ENCODE measurements at places on chromosomes 2 and 18.

DNA sequence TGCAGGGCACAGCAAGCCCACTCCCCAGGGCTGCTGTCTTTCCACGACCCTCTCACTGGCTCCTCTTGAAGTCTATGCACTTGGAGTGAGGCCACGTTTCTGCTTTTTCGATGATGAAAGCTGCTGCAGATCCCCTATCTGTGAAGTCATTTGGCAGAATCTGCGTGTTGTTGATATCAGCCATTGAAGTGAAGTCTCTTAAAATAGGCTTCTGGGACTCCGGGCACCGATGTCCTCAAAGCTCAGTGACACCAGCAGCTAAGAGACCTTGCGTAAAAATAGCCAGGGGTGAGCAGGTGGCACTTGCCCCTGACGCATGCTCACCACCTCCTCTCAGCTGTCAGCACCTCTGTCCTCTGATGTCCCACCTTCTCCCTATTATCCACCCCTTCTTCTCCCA lies 89.4 kb upstream of the FHL2 start:
- H3K4me1 ChIP-seq: peaks cover 34% of the 10 kb centered on the region
- no peak for DNase-seq
- no peaks in the 10 kb centered on the region for H3K27me3 ChIP-seq
- no peaks in the 10 kb centered on the region for H3K36me3 ChIP-seq
- no peak overlapping the region for H3K4me3 ChIP-seq
- peak overlapping the region; percentile 85 for H3K27ac ChIP-seq

DNA sequence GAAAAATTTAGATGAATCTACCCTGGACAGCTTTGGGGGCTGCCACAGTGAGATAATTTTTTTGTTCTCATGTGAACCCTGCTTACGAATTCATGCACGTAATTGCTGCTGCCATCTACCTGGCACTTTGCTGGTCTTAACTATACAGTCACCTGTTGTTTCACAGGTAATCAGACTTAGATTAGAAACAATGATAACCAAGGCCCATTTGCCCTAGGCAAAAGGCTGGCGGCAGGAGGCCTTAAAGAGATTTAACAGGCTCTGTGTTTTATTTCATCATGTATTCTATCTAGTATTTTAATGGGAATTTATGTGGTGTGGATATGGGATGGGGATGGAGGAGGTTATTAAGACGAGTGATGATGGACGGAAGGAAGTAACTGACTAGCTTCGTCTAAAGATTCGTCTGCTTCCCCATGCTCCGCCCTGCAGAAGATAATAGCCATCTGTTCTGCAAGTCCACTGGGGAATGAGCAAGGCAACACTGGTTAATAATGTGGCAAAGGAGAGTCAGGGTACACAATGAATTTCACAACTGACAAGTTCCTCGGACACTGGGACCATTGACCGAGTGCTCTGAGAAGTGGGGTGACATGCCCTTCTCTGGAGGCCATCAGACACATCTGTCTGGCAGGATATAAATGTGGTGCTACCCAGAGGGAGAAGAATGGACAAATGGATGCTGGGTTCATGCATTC lies 291.8 kb upstream of the TNP1 start:
- H3K4me1 ChIP-seq: no peaks in the 10 kb centered on the region
- no peaks in the 10 kb centered on the region for H3K27me3 ChIP-seq
- peak; percentile 28 for DNase-seq
- H3K27ac ChIP-seq: no peak overlapping the region
- H3K4me3 ChIP-seq: no peak overlapping the region

GRCh38 chr2:65231121-65231520 lies 3.5 kb downstream of the ACTR2 start:
- no peak for DNase-seq
- H3K27ac ChIP-seq: peak overlapping the region; percentile 40

- no peak overlapping the region for H3K4me3 ChIP-seq
- no peak for DNase-seq
- no peaks in the 10 kb centered on the region for H3K36me3 ChIP-seq
Observed at GRCh38 chr18:8107426-8107825, 501.8 kb upstream of the RAB12 start.

GRCh38 chr2:110886826-110887573 lies 154.6 kb downstream of the ACOXL start:
- no peak overlapping the region for H3K27ac ChIP-seq
- H3K36me3 ChIP-seq: no peaks in the 10 kb centered on the region
- DNase-seq: no peak
- H3K4me1 ChIP-seq: no peaks in the 10 kb centered on the region

DNA sequence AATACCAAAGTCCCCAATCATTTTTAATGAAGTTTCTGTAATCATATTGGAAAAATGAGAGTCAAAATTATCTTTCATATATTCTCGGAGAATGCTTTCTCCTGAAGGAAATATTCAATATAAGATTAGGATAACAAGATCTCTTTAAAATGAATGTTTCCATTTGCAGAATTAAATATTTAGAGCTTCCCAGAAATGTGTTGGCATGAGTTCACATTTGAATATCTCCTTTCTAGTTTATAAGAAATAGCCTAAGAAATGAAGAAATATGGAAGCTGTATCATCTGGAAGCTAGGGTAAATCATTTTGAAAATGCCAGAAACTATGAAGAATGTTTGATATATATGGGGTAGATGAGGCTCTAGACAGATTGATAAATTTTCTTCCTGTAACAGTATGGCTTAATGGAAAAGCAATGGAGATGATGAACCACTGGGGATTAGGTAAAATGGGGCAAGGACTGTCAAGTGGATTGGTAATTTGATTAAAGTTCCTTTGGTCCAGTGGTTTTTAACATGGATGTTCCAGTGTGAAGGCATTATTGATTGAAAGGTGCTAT lies 184.6 kb upstream of the ZNF804A start:
- no peaks in the 10 kb centered on the region for H3K4me1 ChIP-seq
- H3K27ac ChIP-seq: no peak overlapping the region
- no peaks in the 10 kb centered on the region for H3K36me3 ChIP-seq

DNA sequence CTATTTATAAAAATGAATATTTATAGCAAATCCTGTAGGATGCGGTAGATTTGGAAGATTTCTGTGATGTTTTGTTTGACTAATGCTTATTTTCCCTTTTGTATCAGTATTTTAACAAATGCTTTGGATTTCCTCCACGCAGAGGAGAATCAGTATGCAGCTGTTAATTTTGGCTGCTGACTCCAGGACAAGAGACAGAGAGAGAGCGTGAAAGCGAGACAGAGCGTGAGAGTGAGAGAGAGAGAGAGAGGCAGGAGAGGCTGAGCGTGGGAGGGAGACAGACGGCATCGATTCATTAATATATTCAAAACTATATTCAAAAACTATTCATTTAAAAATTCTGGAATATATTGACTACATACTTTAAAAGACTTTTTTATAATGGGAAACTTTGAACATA lies 62.5 kb downstream of the RRM2 start:
- H3K27ac ChIP-seq: no peak overlapping the region
- no peaks in the 10 kb centered on the region for H3K27me3 ChIP-seq
- H3K4me3 ChIP-seq: no peak overlapping the region

- no peak for DNase-seq
- H3K27me3 ChIP-seq: no peaks in the 10 kb centered on the region
Observed at GRCh38 chr18:46060359-46060841, 11.7 kb downstream of the PSTPIP2 start.

DNA sequence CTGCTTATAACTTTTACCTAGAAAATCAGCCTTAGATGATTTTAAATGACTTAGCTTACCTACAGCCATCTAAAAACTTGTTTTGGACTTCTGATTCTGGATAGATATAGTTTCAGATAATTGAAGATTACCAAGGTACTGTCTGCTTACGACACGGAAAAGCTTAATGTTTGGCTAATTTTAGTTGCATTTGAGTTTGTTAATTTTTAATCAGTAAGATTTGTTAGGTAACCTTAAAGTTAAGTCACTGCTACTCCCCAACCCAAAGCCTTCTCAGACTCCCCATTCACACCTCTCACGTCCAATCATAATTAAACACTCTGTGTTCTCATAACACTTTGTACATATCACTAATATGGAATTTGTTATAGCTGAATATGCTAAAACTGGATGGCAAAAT lies 190.6 kb upstream of the VWC2L start:
- no peak for DNase-seq
- H3K36me3 ChIP-seq: no peaks in the 10 kb centered on the region
- H3K27ac ChIP-seq: no peak overlapping the region

GRCh38 chr2:134493797-134494196 lies 225.0 kb downstream of the TMEM163 start:
- H3K27ac ChIP-seq: no peak overlapping the region
- H3K27me3 ChIP-seq: no peaks in the 10 kb centered on the region
- DNase-seq: no peak
- H3K36me3 ChIP-seq: no peaks in the 10 kb centered on the region

DNA sequence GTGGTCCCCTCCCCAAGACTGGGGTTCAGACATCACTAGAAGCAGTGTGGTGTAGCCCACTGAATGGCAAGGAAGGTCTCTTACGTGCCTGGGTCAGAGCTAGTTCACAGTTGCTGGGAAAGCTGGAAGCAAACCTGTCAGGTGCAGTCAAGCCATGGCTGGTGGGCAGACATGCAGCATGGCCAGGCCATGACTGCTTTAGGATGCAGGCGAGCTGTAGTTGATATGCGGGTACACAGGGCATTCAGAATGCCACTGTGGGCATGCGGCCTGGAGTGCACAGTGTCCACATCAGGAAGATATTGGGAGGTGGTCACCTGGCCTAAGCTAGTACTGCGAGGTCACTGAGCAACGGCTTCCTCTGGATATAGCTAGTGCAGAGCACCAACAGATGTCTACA lies 11.8 kb upstream of the SLC9A4 start:
- no peak for DNase-seq
- H3K27ac ChIP-seq: no peak overlapping the region
- no peaks in the 10 kb centered on the region for H3K27me3 ChIP-seq
- no peaks in the 10 kb centered on the region for H3K4me1 ChIP-seq
- H3K4me3 ChIP-seq: no peak overlapping the region

DNA sequence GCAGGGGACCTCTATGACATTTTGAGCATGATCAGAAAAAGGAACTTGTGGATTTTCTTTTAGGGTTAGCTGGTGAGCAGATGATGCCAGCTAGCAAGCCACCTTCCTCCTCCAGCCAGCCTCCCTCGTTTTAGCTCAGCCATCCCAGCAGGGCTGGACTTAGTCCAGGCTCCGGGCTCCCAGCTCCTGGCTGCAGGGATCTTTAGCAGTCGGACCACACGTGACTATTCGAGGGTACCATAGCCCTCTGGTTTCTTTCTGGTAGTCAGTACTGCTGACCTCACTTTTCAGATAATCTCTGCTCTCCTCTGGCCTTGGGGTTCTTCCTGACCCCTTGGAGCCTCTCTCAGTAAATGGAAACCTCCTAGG lies 31.8 kb downstream of the NCK2 start:
- H3K36me3 ChIP-seq: no peaks in the 10 kb centered on the region
- no peak for DNase-seq
- no peak overlapping the region for H3K27ac ChIP-seq
- H3K4me1 ChIP-seq: peaks cover 40% of the 10 kb centered on the region

GRCh38 chr2:191521608-191522208 lies 156.2 kb upstream of the NABP1 start:
- H3K27ac ChIP-seq: no peak overlapping the region
- H3K36me3 ChIP-seq: no peaks in the 10 kb centered on the region
- no peaks in the 10 kb centered on the region for H3K27me3 ChIP-seq
- H3K4me3 ChIP-seq: no peak overlapping the region
- no peaks in the 10 kb centered on the region for H3K4me1 ChIP-seq

GRCh38 chr2:240170883-240171282 lies 30.4 kb upstream of the OTOS start:
- no peaks in the 10 kb centered on the region for H3K4me1 ChIP-seq
- H3K27ac ChIP-seq: no peak overlapping the region
- H3K4me3 ChIP-seq: no peak overlapping the region
- no peak for DNase-seq

DNA sequence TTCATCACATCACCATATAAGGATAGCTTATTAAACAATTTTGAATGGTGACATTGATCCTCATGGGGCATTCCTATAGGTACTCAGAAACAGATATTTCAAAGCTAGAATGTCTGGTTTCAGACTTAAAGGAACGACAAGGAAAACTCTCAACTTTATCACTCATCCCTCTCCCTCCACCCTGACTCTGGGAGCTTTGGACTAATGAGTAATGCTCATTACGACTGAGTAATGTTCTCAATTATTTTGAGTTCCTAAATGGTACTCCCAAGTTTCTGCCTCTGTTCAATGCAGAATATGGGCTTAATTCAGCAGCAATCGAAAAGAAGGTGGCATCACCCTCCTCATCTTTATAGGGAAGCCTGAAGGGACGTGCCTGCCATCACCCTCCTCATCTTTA lies 43.4 kb downstream of the RFX8 start:
- H3K27me3 ChIP-seq: no peaks in the 10 kb centered on the region
- no peak overlapping the region for H3K4me3 ChIP-seq
- H3K27ac ChIP-seq: no peak overlapping the region
- H3K36me3 ChIP-seq: no peaks in the 10 kb centered on the region
- no peaks in the 10 kb centered on the region for H3K4me1 ChIP-seq

DNA sequence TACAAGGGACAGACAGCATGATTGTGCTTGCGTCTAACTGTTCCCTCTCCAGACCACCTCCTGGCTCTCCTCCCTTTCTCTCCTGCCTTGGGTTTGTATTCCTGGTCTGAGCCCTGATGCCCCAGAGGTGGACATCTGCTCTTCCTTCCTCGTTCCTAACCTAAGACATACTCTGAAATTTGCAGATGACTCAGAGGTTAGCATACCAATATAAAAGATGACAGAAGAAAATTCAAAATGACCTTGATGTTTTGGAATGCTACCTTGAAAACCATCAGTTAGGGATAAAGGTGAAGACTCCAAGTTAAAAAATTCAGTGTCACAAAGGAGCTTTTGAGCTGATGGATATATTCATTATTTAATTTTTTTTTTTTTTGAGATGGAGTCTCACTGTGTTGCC lies 12.9 kb downstream of the SMYD1 start:
- peaks cover 5% of the 10 kb centered on the region for H3K4me1 ChIP-seq
- H3K4me3 ChIP-seq: no peak overlapping the region
- no peaks in the 10 kb centered on the region for H3K36me3 ChIP-seq
- DNase-seq: no peak
- H3K27ac ChIP-seq: no peak overlapping the region

DNA sequence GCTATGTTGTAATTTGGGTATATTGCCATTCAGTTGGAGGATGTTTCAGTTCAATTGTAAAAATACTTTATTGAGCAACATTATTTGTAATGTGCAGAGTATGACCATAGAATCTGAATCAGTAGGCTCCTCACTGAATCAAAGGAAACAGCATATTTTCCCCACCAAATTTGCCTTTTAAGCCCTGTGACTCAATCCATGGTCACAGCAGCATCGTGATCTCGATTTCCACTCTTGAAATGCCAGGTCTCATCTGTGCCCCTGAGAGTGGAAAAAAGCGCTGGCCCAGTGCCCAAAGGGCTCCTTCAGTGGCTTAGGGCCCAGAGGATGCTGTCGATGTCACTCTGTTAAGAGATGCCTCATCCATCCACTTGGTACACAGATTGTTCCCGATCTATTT lies 57.5 kb downstream of the FHOD3 start:
- H3K4me3 ChIP-seq: no peak overlapping the region
- H3K36me3 ChIP-seq: no peaks in the 10 kb centered on the region
- no peak overlapping the region for H3K27ac ChIP-seq

GRCh38 chr18:44246001-44246400 lies 434.7 kb upstream of the SETBP1 start:
- H3K4me1 ChIP-seq: no peaks in the 10 kb centered on the region
- H3K27ac ChIP-seq: no peak overlapping the region
- H3K36me3 ChIP-seq: no peaks in the 10 kb centered on the region
- DNase-seq: no peak
- no peak overlapping the region for H3K4me3 ChIP-seq
